ENCODE measurements at places on chromosomes 5 and 9. TPM values are rescaled to one million over a fixed set of nuclear protein-coding genes. Genes with fewer than 3 reads are reported as not detected.

Gene SLC25A48
- not detected for total RNA-seq

Gene PSAT1
- 7.5 TPM for total RNA-seq

Gene LHX3
- total RNA-seq = not detected

Gene CXCL14
- total RNA-seq = 0.09 TPM

Gene TSSK1B
- not detected for total RNA-seq

Gene PCDHGA5
- total RNA-seq = 0.74 TPM

Gene ZNF367
- 12.8 TPM for total RNA-seq

Gene SERF1A
- 5.4 TPM for total RNA-seq

Gene LRRC14B
- total RNA-seq = not detected

Gene TAF11L2
- not detected for total RNA-seq

Gene DEPDC1B
- 6.8 TPM for total RNA-seq

Gene IFNA21
- total RNA-seq = not detected

Gene IL13
- not detected for total RNA-seq

Gene IL9
- total RNA-seq = not detected

Gene RAD17
- total RNA-seq = 19.1 TPM

Gene SLC6A3
- total RNA-seq = not detected

Gene PLAC8L1
- total RNA-seq = not detected

Gene F2RL1
- 30.0 TPM for total RNA-seq

Gene RNF20
- total RNA-seq = 42.5 TPM

Gene FRMPD1
- total RNA-seq = not detected

Gene FOXE1
- total RNA-seq = 0.09 TPM

Gene BRD8
- 31.7 TPM for total RNA-seq

Gene FAM170A
- not detected for total RNA-seq

Gene TLR4
- 184 TPM for total RNA-seq

Gene TRAPPC13
- total RNA-seq = 29.0 TPM

Gene RAB14
- total RNA-seq = 28.9 TPM

Gene LCN12
- total RNA-seq = not detected

Gene IL5
- total RNA-seq = not detected

Gene GZMA
- not detected for total RNA-seq

Gene PCDHGA7
- total RNA-seq = 1.3 TPM

Gene WWC1
- 26.2 TPM for total RNA-seq

Gene OR1L1
- not detected for total RNA-seq

Gene PCDHGA3
- 1.2 TPM for total RNA-seq

Gene IGFBPL1
- total RNA-seq = 0.17 TPM

Gene ANKRD31
- total RNA-seq = 0.05 TPM

Gene CMYA5
- 0.05 TPM for total RNA-seq

Gene ECM2
- total RNA-seq = not detected

Gene OTULINL
- total RNA-seq = 0.56 TPM
